ENCODE measurements at places on chromosomes 16 and 17.
A peak's percentile ranks its signal among the peaks of the same experiment; 100 is the strongest.

- H3K4me3 ChIP-seq = no peak overlapping the region
- DNase-seq = no peak
Observed at GRCh38 chr17:45103269-45103795, 29.0 kb downstream of the PLCD3 start.

- peak overlapping the region; percentile 99 for H3K27ac ChIP-seq
Observed at GRCh38 chr17:45226576-45226975, 4.9 kb downstream of the FMNL1 start.

GRCh38 chr17:57806167-57806830 is 43.5 kb downstream of the MRPS23 start:
- no peak overlapping the region for H3K4me3 ChIP-seq
- H3K4me1 ChIP-seq = peaks cover 1% of the 10 kb centered on the region
- no peak overlapping the region for H3K27ac ChIP-seq

- no peak for DNase-seq
- H3K4me1 ChIP-seq = no peaks in the 10 kb centered on the region
- no peak overlapping the region for H3K27ac ChIP-seq
Observed at GRCh38 chr17:44159519-44160210, 10.8 kb upstream of the ASB16 start.

DNA sequence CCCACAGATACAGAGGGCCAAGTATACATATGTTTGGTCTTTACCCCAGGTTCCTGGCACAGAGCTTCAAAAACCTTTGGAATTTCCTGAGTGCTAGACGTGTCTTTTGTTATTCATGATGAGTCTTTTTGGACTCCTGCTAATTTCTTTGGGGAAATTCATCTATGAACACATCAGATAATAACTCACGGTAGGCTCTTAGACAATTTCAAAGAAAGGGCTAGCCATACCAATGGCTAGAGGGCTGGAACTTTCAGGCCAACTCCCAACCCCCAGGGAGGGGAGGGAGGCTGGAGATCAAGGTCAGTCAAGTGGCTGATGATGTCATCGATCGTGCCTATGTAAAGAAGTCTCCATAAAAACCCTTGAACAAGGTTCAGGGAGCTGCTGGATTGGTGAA is 101.9 kb downstream of the STX8 start:
- H3K27me3 ChIP-seq = no peaks in the 10 kb centered on the region
- H3K4me3 ChIP-seq = no peak overlapping the region
- DNase-seq = no peak
- H3K27ac ChIP-seq = no peak overlapping the region
- H3K4me1 ChIP-seq = peaks cover 21% of the 10 kb centered on the region

DNA sequence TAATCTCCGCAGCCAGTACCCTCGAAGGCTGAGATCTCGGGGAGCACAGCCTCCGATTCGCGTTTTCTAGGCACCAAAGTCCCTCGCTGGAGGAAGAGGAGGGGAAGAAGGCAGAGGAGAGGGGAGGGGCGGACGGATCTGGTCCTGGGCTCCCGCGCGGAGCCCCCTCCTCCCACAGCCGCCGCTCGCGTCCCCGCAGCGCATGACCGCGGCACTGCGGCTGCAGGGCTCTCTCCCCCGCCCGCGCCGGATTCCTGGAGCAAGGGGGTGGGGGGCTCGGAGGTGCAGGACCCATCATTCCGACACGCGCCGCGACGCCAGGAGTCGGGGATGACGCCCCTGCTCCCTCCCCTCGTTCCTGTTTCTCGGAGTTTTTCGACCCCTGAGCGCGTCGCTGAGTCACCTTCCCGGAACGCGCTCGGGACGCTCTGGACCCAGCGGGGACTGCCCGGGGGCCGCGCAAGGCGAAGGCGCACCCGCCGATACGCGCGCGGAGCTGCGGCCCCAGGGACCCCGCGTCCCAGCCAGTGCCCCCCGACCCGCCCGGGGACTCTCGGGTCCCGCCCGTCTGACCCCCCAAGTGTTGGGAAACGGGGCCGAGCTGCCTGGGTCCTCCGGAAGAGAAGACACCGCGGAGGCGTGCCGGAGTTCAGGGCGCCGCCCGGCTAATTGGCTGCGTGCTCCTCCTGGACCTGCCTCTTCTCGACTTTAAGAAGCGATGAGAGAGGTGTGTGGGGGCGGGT is 1.4 kb upstream of the SPHK1 start:
- no peaks in the 10 kb centered on the region for H3K36me3 ChIP-seq
- peaks cover 3% of the 10 kb centered on the region for H3K27me3 ChIP-seq
- peaks cover 5% of the 10 kb centered on the region for H3K4me1 ChIP-seq
- DNase-seq = no peak
- H3K4me3 ChIP-seq = peak overlapping the region; percentile 89

DNA sequence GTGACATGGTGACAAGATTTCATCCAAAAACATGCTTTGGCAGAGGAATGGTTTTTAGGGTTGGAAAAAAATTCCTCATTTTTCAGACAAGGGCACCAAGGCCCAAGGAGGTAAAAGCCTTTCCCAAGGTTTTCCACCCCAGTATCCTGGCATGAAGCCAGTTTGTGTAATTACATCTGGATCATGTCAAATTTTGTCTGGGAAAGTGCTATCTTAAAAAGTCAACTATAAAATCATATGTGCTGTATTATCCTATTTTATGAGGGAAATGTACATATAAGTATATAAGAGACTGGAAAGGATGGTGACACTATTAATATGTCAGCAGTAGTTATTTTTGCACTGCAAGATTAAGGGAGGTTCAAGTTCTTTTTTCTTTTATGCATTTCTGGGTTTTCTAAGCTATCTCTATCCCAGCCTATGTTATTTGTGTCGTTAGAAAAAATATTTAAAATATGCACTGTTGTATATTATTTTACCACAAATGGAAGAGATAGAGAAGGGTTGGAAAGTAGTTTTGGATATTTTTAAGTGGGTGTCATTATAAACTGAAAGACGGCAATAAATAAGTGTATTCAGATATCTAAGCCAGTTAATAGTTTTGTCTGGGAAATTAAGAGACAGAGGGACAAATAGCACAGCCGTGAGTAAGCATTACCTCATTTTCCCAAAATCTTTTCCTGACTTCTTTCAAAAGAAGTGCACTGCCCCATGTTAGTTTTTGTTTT is 13.5 kb upstream of the FBXO47 start:
- peaks cover 5% of the 10 kb centered on the region for H3K27me3 ChIP-seq
- H3K4me3 ChIP-seq = no peak overlapping the region
- DNase-seq = no peak
- peaks cover 10% of the 10 kb centered on the region for H3K4me1 ChIP-seq
- no peaks in the 10 kb centered on the region for H3K36me3 ChIP-seq

DNA sequence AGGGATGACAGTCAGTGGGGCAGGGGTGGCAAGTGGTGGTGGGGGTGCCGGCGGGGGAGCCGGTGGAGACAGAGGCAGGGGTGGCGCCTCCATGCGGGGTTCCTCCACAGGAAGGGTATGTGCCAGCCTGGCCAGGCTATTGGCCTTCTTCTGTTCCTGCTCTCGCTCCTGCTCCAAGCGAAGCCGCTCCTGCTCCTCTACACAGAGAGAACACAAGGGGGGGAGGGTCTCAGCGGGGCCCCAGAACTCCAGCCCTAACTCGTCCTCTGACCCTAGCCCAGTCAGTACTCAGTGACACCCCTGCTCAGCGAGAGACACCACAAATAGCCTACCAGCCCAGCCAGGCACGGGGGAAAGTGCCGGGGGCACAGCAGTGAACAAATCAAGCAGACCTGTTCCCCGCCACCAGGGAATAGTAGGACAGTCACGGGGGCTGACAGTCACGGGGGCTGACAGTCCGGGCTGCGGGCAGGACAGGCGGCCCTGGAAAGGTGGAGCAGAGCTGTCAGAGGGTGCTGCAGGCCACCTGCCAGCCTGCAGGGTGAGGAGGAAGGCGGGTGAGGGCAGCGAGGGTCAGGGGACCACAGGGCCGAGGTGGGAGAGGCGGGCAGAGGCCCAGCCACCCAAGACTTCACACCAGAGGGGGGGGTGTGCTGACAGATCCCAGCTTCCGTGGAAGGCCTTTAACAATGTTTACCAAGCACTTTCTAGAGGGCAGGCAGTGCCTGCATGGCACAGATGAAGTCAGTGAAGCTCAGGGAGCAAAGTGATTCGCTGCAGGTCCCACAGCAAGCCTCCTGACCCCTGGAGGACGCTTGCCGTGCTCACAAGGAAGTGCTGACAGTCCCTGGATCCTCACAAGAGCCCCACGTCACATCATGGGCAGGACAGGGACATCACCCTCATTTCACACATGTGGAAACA is 5.3 kb downstream of the MNT start:
- peak overlapping the region; percentile 76 for H3K27ac ChIP-seq
- DNase-seq = no peak
- H3K4me3 ChIP-seq = peak overlapping the region; percentile 66
- no peaks in the 10 kb centered on the region for H3K27me3 ChIP-seq
- H3K4me1 ChIP-seq = peaks cover 44% of the 10 kb centered on the region

DNA sequence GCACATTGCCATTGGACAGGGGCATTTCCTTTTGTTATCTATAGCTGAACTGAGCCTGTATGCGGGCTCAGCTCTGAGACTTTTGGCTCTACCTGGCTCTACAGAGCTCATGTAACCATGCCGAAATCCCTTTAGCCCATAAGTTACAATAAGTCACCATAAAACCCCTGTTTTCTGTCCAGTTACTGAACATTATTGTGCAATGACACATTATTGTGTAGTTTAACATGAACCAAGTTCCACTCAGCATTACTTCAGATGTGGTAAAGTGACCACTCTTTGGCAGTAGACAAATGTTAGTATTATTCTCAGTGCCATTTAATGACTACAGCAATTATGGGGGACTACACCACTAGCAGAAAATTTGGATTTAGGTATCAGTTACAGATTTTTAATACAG is 65.4 kb upstream of the RASL10B start:
- no peaks in the 10 kb centered on the region for H3K27me3 ChIP-seq
- no peaks in the 10 kb centered on the region for H3K4me1 ChIP-seq
- H3K27ac ChIP-seq = no peak overlapping the region

GRCh38 chr16:6728381-6728780 is 604.3 kb upstream of the RBFOX1 start:
- no peaks in the 10 kb centered on the region for H3K27me3 ChIP-seq
- DNase-seq = no peak
- H3K4me1 ChIP-seq = no peaks in the 10 kb centered on the region
- no peak overlapping the region for H3K4me3 ChIP-seq

- DNase-seq = no peak
- no peak overlapping the region for H3K4me3 ChIP-seq
- H3K36me3 ChIP-seq = peaks cover 2% of the 10 kb centered on the region
Observed at GRCh38 chr16:82728901-82729300, 102.1 kb downstream of the CDH13 start.

- no peaks in the 10 kb centered on the region for H3K27me3 ChIP-seq
- H3K4me3 ChIP-seq = peak overlapping the region; percentile 36
- DNase-seq = no peak
- H3K36me3 ChIP-seq = peaks cover 30% of the 10 kb centered on the region
- H3K4me1 ChIP-seq = peaks cover 43% of the 10 kb centered on the region
Observed at GRCh38 chr16:4481526-4481925, 5.3 kb downstream of the HMOX2 start.

GRCh38 chr16:11308493-11309283 is 27.6 kb upstream of the PRM1 start:
- H3K4me3 ChIP-seq = no peak overlapping the region
- H3K4me1 ChIP-seq = peaks cover 58% of the 10 kb centered on the region
- no peaks in the 10 kb centered on the region for H3K27me3 ChIP-seq
- no peak for DNase-seq
- peak overlapping the region; percentile 80 for H3K27ac ChIP-seq

- H3K27me3 ChIP-seq = no peaks in the 10 kb centered on the region
- no peak overlapping the region for H3K4me3 ChIP-seq
- DNase-seq = no peak
- H3K4me1 ChIP-seq = no peaks in the 10 kb centered on the region
Observed at GRCh38 chr17:9308069-9308468, 267.6 kb downstream of the STX8 start.
